ENCODE measurements at places on chromosomes 3 and 15.

DNA sequence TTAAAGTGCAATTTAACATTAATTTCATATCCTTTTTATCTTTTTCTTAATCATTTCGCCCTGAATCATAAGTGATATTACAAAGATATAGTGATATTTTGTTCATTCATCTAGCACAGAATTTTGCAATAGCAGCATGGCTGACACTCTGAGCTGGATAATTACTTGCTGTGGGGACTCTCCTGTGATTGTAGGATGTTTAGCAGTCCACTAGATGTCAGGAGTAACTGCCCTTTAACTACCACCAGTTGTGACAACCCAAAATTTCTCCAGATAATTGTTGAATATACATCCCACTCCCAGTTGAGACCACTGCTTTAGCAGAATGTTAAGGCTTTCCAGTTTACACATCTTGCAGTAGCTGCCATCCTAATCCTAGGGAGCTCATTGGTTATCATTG, 196.8 kb upstream of the MBNL1 start:
- no peak for DNase-seq

DNA sequence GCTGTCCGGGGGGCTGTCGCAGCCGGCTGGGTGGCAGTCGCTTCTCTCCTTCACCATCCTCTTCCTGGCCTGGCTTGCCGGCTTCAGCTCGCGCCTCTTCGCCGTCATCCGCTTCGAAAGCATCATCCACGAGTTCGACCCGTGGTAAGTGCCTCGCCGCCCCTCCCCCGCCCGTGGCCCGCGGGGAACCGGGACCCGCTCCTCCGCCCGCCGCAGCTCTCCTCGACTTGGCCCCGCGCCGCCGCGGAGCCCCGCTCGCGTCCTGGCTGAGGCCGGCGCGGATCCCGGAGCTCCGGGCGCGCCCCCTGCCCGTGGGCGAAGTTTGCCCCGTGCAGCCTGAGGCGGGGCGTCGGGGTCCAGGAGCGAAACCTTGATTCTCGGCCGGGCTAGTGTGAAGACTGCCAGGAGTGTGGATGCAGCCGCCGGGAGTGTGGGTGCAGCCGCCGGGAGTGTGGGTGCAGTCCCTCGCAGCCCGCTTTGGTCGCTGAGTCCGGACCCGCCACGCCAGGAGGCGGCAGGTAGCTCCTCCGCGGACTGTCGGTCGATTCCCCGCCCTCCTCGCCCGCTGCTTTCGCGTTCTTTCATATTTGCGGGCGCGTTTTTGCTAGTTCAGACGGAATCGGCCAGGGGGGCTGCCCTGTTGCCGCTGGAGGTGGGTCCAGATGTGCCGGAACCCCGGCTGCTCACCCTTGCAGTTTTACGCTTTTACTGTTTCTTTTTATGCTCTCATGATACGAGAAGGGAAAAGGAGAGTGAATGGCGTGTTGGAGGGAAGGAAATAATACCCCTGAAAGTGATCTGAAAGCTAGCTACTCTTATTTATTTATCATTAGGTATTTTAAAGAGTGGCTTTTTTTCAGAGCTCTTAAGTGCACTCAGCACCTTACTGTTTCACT, 692 bp downstream of the STT3B start:
- DNase-seq, result peak; percentile 17

GRCh38 chr3:125150525-125151441, 61.8 kb downstream of the SLC12A8 start:
- no peak for DNase-seq

GRCh38 chr3:48711727-48712126, 5.3 kb downstream of the IP6K2 start:
- DNase-seq, result no peak

DNA sequence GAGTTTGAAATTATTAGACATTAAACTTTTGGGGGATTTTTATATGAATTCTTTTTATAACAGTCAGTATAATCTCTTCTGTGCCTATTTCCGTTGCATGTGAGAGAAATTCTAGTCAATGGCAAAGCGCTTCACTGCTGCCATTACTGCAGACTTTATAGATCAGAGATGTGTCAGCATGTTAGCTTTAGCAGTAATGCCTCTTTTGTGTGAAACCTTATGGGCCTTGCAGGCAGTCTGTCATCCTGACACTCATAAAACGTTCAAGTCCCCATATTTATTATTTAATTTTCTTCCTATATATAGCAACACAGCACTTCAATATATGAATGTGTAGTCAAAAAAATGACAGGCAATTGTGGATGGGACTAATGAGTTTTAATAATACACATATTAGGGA, 191.0 kb downstream of the NLGN1 start:
- DNase-seq, result no peak

DNA sequence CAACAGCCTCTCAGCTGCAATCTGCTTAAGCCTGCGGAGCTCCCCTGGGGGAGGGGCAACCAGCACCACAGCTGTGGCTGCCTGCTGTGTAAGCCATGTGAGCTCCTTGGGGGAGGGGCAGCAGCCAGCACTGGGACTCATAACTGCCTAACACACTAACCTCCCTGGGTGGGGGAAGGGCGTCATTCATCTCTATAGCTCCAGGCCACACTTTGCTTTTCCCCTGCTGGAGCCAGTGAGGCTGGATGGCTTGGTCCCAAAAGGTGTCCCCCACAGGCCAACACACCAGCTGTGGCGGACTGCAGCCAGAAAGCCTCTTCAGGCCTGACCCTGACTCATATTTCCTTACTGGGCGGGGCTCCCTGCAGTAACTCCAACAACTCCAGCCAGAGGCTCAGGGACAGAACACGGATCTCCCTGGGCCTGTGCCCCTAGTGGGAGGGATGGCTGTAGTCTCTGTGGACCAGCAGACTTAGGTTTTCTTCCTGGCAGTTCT, 129.8 kb downstream of the PPM1L start:
- no peak for DNase-seq

DNA sequence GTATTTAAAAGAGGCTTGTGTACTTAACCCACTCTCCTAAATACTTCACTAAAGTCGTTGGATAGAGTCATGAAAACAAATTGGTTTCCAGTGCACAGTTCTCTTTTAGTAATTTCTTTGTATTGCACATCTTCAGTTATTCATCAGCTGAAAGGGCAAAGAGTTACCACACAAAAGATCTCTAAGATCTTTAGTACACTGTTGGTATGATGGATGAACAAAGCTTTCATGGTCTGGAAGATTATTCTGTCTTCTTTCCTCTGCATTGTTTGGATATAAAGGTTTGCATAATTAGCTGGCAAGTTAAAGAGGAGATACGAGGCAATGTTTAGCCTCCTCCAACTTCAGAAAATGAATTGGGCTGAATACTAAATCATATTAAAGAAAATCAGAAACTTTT, 40.5 kb downstream of the BCHE start:
- DNase-seq, result no peak

GRCh38 chr15:80875568-80876347, 96.6 kb downstream of the CEMIP start:
- no peak for DNase-seq

GRCh38 chr3:129597087-129597999, 9.1 kb downstream of the PLXND1 start:
- DNase-seq, result peak; percentile 62

- no peak for DNase-seq
These were observed 5.6 kb downstream of the HLTF start for GRCh38 chr3:149080699-149081091.

GRCh38 chr15:77481670-77482069, 61.0 kb downstream of the HMG20A start:
- DNase-seq, result no peak

DNA sequence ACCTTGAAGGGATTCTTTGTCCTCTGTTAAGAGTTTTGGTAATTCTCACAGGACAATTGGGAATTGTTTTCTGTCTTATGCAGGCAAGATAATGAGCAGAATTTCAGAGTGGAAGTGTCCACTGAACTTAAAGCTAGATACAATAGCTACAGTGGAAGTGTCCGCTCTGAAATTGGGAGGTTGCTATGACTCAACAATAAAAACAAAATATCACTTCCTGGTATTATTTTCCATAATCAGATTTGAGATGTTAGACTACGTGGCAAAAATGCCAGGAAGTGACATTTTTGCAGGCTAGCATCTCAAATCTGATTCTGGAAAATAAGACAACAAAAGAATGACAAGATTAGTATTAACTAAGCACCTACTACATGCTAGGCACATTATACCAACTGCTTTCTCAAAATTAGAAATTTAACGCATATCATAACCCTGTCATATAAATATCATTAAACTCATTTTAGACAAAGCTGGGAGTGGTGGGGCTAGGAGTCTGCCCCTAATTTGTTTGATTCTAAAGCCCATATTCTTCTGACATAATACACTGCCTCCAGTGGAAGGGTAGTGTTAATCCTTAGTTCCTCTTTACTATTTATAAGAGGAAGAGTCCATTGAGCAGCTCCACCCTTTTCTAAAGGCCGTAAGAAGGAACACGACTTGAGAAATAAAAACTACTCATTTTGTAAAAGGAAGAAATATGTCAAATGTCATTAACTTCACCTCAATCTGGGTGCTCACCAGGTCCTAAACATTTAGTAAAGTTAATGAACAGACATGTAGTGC, 266.9 kb upstream of the STT3B start:
- DNase-seq, result no peak

GRCh38 chr3:195180490-195181112, 90.4 kb downstream of the XXYLT1 start:
- DNase-seq, result no peak

DNA sequence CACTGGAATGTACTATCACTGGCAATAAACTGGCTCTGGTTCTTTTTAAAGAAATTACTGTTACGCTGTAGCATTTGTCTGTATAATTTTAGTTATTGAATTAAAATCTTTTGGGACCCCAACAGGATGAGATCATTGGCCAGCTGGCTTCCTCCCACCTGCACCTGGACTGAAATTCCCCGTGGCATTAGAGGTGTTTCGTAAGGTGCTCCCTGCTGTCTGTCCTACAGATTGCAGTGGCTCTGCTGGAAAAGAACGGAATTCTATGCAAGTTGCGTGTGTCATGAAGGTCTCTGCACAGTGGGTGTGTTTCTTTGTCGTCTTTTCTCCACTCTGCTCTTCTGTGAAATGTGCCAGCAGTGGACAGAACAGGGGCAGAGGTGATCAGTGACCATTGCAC, 383.4 kb downstream of the PTPRG start:
- DNase-seq, result no peak

All from NCI-H1092 (cell line).